ENCODE measurements at places on chromosomes 6 and 20.
A peak's percentile ranks its signal among the peaks of the same experiment; 100 is the strongest.

GRCh38 chr20:37339208-37339607, 6.7 kb upstream of the SRC start:
- DNase-seq = no peak

DNA sequence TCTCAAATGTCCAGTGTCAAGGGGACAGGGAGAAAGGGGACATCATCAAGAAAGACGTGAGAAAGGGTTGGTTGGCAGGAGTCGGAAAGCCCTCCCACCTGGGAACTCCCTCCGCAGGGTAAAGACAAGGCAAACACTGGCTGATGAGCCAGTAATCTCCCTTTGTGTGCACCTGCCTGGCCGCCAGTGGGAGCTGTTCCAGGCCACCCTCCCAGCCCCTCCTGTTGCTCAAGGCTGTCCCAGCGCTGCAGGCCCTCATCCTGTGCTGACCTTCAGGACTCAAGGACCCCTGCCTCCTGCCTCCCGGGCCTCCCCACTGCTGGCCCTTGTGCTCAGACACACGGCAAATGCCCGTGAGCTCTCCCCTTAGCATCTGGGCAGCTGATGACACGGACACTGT, 7.4 kb downstream of the FRMD1 start:
- DNase-seq = no peak

- DNase-seq = no peak
Measured at GRCh38 chr6:127637830-127638409, 60.9 kb downstream of the C6orf58 start.

DNA sequence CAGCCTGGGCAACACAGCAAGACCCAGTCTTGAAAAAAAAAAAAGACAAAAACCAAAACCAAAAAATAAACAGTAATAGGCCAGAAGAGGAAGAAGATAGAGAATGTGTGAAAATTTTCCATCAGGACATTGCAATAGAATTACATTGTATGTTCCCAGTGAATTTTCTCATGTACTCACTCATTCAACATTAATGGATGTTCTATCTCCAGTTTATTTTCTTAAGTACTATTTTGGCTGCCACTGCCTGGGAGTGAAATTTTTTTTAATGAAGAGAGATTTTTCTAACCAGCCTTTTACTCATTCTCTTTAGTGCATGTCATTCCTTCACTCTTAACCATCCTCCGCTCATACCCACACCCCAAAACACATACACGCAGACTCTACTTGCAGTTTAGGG, 282.8 kb downstream of the ALDH8A1 start:
- DNase-seq = no peak

- DNase-seq = peak; percentile 28
Measured at GRCh38 chr6:33082702-33083101, 6.9 kb downstream of the HLA-DPB1 start.

GRCh38 chr6:84836366-84836765, 72.0 kb upstream of the TBX18 start:
- DNase-seq = no peak

GRCh38 chr20:45405571-45406259, 2.4 kb upstream of the DBNDD2 start:
- DNase-seq = peak; percentile 37

DNA sequence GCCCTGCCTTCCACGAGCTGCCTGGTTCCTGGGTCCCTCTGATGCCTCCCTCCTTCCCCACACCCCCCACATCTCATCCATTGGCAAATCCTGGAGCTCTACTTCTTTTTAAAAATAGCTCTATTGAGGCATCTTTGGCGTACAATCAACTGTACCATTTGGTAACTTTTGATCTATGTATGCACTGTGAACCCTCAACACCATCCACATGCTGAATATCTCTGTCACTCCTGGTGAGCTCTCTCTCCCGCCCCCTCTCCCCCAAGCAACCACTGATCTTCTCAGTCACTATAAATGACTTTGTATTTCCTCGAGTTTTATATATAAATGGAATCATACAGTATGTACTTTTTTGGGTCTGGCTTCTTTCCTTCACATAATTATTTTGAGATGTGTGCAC, 22.4 kb upstream of the PMEPA1 start:
- DNase-seq = no peak

DNA sequence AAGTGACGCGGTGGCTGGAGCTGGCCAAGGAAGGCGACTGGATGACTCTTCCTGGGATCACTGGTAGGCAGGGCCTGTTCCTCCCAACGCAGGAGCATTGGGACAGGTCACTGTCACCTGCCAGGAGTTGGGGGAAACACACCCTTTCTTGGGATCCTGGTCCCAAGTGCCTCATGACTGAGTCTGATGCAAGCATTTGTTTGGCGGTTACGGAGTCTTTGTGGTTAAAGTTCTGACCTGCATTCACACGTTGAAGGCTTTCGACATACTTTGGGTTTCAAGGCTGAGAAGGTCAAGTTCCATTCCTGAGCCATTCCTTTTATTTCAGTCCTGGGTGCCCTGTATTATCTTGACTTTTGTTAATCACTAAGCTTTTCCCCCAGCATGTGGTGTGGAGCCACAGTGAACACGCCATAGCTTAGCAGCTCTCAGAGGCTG, 6.0 kb downstream of the PNLDC1 start:
- no peak for DNase-seq

- DNase-seq = no peak
Measured at GRCh38 chr6:2651536-2651935, 99.2 kb downstream of the MYLK4 start.

- DNase-seq = no peak
Measured at GRCh38 chr6:98941319-98941718, 6.4 kb downstream of the FBXL4 start.

DNA sequence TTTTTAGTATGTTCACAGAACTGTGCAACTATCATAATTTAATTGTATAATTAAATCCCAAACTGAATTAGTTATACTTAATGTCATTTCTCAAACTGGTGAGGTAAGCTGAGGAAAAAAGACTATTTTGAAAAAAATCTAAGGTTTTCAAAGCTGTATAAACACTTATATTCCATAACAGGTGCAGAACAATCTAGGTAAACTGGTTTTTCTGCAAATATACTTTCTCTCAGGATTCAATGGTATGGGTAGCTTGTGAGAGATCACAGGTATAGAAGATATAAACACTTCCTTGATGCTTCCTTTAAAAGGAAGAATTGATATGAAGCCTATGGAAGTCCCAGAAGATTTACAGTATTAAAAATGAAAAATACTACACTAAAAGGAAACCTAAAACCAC, 33.7 kb downstream of the NOL7 start:
- no peak for DNase-seq

- no peak for DNase-seq
Measured at GRCh38 chr20:21395666-21396598, 1.4 kb downstream of the NKX2-4 start.

GRCh38 chr6:139473231-139473701, 98.8 kb upstream of the CITED2 start:
- DNase-seq = no peak

DNA sequence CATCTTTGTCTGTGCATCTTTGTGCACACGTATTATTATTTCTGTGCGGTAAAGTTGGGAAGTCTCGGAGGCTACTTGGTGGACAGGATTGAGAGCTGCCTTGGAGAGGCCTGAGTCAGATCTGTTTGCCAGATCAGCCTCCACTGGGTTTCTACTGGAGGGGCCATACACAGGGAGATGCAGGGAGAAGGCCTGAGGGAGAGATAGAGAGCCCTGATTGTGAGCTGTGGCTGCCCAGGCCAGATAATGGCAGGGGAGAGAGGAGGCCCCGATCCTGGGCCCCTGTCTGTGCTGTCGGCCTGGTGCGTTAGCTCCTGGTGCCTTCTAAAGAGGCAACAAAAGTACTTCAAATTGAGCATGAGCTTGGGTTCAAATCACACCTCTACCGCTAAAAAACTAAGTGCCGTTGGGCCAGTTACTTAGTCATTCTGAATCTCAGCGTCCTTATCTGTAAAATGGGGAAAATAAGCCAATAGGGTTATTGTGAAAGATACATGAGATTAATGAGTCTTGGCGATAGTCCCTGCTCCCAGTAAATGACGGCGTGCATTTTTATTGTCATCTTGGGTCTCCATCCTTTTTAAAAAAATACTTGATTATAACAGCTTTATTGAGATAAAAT, 27.6 kb upstream of the ADA start:
- no peak for DNase-seq

DNA sequence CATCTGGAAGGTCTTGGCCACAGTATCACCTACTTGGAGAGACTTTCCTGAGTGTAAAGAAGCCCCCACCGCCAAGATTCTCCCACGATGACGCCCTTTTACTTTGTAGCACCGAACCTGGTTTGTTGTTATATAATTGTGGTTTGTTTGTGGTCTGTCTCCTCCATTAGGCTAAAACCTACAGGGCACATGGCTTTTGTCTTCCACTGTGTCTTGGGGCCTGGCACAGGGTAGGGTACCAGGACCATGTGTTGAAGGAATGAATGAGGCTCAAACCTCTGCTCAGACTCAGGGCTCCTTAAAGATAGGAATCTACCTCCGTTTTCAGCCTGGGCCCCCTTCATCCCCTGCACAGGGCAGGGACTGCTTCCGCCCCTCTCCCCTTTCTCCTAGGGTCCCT, 59.4 kb upstream of the CCDC167 start:
- DNase-seq = no peak

GRCh38 chr6:73614802-73615201, 39.0 kb downstream of the SLC17A5 start:
- no peak for DNase-seq

GRCh38 chr6:156189714-156190113, 587.5 kb upstream of the ARID1B start:
- no peak for DNase-seq

GRCh38 chr6:170437719-170438401, 115.2 kb downstream of the PSMB1 start:
- no peak for DNase-seq

DNA sequence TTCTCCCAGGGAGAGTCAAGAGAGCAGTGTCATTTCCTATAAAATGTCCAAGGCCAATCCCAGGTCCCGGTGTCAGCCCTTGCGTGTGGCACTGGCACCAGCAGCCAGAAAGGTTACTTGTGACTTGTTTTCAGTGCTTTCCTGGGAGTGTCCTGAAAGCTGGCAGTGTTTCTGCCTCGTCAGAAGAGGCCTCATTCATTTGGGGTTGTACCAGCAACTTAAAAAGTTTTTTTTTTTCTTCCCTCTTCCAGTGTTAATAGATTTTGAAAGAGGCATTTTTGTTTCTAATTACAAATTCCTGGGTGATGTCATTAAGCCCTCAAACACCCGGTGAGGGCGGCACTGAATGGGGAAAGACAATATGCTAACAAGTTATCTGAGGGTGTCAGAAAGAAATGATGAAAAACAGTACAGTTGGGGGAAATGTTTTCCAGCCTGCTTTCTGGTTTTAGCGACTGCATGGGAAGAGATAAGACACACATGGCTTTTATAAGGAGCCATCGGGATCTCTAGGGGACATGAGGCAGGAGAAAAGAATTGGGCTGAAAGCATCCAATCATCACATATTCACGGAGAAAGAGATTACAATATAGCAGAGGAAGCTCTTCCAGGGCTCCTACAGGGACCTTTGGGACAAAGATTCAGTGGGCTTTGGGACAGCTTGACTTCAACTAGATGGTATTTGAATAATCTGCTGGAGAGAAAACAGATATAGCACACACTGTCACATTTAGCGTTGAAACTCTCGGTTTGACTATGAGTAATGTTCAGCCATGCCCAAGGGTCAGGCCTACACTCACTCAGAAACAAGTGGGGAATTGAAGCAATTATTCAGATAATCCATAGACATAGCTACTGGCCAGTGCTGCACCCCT, 153.0 kb downstream of the BCAS1 start:
- no peak for DNase-seq

DNA sequence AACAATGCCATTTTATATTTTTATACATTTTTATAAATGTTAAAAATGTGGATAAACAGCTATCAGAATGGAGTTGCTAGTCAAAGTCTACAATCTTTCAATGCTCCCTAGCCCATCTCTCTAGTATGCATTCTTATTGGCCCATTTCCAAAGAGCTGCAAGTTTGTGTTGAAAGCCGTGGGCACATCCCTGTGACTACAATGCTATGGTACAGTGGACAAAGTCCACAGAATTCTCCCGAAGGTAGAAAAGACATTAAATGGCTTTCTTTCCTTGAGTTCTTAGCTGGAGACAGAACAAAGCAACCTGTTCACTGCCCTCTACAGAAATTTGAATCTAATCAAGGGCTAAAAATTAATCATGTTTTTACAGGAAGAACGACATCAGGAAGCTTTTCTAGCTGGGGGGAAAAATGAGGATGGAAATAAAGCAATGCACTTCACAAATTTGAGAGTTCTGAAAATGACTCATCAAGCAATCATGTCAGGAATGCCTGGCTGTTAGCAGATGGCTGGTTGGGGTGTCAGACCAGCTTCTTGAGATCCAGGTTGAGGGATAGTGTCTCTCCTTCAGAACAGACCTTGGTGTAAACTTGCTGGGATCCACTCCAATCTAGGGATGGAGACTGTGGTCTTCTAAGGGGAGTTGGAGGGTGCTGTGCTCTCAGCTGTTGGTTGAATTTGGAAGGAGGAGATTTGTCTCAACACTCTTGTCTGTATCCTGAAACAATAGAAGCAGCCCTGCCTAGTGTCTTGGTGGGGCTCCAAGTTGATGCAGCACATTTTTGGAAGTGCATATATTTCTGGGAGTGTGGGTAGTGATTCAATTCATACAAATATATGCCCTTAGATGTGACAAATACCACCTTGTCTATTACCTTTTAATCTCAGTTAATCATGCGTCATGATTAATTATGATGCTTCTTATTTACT, 143.4 kb upstream of the PHACTR1 start:
- DNase-seq = no peak

DNA sequence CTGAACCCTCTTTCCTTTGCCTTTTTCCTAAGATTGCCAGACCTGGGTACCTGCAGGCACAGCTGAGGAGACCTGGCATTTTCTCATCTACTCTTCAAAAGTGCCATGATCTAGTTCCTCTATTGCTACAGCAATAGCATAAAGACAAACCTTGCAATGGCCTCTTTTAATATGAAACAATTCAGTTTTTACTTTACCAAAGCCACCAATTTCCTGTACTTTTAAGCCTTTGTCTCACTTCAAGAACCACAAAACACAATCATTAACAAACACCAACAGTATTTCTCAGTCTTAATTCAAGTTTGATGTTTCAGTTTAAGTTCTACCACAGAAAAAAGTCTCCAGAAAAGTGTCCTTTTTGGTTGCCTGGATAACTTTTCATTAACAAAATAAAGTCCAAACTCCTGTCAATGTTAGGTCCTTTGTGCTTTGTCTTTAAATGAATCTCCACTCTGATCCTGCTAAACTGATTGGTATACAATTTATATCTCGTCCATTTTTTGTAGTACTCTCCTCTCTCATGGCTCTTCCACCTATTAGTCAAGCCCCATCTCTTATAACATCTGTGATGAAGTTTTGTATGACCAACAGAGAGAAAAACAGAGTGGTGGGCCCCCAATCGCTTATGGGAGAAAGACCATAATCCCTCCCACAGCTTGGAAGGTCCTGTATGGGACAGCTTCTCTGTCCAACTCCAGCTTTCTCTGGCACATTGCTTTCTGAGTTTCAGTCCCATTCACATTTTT, 50.5 kb upstream of the THEMIS start:
- DNase-seq = no peak

DNA sequence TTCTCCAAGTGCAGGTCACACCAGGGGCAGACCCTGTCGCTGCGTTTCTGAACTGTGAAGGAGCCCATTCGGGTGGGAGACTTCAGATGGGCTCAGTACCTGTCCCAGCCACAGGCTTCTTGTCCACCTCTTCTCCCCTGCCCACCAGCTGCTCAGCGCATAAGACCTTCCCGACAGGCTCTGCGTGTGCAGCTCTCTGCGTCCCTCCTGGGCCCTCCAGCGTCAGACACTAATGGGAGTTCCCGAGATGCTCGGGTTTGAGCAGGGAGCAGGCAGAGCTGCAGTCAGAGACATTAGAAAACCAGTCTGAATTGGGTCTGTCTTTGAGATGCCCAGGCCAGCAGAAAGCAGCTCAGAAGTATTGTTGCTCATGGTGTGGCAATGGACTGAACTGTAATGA, 50.4 kb downstream of the TCP11 start:
- no peak for DNase-seq

Measured in C1 segment of cervical spinal cord (tissue), 14 donors.